ENCODE measurements at places on chromosomes 13 and 19.

DNA sequence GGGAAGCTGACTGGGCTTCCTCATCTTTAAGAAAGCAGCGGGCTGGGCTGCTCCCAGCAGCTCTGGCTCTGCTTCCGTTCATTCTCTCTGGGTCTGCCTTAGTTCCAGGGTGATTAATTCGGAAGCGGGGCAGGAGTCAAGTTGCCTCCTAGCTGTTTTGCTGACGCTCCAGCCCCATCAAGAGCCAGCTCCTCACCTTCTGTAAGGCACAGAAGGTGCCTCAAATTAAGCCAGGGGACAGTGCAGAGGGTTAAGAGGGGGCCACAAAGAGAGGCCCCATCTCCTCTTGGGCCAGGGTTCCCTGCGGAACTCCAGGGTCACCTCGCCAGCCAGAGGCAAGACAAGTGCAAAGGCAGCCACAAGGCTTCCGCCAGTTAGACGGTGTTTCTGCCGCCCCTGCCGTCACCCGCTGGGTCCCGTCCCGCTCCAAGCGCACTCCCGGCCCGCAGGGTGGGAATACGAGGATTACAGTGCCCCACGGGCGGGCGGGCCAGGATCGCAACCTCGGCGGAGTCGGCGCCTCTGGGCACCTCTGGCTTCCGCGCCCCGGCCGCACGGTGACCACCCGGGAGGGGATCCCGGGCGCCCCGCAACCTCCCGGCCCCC lies 508 bp downstream of the SLC15A1 start:
- DNase-seq, result no peak

DNA sequence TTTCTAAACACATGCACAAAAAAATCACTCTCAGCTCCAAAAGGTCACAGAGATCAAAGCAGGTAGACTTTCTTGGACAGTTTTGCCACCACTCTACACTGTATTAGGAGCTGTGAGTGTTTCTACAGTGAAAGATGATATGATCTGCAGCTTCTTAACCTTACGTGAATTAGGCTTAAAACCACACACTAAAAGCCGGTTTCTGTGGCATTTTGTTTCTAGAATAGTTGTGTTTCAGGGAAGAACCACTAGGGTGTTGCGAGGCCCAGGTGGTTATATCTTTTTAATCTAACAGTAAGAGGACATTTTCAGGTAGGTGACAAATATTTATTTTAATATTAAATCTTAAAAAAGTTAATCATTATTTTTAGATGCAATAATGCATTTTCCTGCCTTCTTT lies 216.4 kb downstream of the KLF5 start:
- no peak for DNase-seq

- DNase-seq, result no peak
Observed at GRCh38 chr13:38412266-38412665, 62.6 kb downstream of the UFM1 start.

- DNase-seq, result no peak
Observed at GRCh38 chr19:18648973-18649315, 12.1 kb downstream of the KLHL26 start.

- no peak for DNase-seq
Observed at GRCh38 chr19:8811315-8812172, 20.6 kb downstream of the ZNF558 start.

- DNase-seq, result no peak
Observed at GRCh38 chr19:46866407-46867136, 5.8 kb downstream of the ARHGAP35 start.

DNA sequence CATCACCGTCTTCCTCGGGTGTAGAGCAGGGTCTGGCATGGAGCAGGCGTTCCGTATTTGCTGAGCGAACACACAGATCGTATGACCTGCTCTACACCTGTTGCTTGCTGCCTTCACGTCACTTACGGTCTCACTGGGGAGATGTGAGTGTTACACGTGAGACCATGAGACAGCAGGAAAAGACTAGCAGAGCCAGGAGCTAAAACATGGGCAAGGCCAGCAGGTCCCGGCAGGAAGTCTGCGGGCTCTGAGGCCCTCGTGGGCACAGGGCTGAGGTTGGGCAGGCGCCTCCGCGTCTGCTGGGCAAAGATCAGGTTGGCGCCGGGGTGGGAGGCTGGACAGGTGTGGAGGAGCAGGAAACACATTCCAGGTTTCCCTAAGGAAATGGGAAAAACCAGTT lies 19.7 kb upstream of the GTF3A start:
- DNase-seq, result no peak

GRCh38 chr13:110132225-110132982 lies 174.6 kb downstream of the COL4A1 start:
- DNase-seq, result no peak

DNA sequence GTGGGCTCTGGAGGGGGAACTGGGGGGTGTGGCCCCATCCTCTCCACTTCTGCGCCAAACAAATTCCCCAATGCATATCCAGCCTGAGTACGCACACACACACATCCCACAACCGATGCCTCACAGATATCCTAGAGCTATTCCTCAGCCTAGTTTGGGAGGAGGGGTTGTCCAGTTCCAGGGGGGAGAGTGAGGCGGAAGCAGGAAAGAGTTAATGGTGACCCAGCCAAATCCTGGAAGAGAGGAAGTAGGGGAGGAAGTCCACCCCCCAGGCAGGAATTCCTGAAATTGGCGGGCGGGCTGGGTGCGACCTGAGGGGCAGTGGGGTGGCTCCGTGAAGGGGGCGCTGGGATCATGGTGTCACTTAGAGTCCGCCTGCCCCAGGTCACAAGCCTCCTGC lies 897 bp downstream of the GPR4 start:
- DNase-seq, result no peak

DNA sequence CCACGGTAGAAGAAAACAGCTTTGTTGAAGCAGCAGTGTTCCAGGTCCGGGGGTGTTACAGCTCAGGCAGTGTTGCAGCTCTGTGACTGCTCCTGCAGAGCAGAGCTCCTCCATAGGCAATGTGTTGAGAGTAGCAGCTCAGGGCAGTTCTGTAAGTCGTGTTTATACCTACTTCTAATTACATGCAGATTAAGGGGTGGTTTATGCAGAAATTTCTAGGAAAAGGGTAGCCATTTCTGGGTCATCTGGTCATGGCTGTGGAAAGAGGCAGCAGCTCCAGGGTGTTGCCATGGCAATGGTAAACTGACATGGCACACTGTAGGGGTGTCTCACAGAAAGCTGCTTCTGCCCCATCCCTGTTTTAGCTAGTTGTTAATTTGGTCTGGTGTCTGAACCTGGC lies 316.4 kb downstream of the GPC5 start:
- DNase-seq, result no peak

GRCh38 chr19:19234220-19234816 lies 22.6 kb downstream of the NCAN start:
- DNase-seq, result no peak

DNA sequence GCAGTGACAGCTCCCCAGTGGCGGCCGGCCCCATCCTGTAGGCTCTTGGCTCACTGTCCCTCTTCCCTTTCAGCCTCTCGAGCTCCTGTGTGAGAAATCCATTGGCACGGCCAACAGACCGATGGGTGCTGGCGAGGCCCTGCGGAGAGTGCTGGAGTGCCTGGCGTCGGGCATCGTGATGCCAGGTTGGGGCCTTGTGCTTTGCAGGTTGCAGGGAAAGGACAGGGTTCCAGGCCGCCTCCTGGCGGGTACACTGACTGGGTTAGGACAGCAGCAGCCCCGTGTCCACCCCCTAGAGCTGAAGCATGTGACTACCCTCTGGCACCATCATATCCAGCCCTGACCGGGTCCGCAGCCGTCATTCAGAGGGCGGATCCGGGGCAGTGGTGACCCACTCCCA lies 21.5 kb upstream of the QTRT1 start:
- DNase-seq, result no peak

GRCh38 chr13:48404952-48405351 lies 8.0 kb downstream of the LPAR6 start:
- DNase-seq, result no peak

- no peak for DNase-seq
Observed at GRCh38 chr19:49233163-49233562, 75.6 kb downstream of the TRPM4 start.

GRCh38 chr13:49602005-49602404 lies 16.6 kb upstream of the RCBTB1 start:
- no peak for DNase-seq

GRCh38 chr13:53638040-53638439 lies 609.4 kb downstream of the OLFM4 start:
- no peak for DNase-seq

GRCh38 chr13:49633710-49634109 lies 5.4 kb downstream of the ARL11 start:
- DNase-seq, result no peak

GRCh38 chr19:3975637-3976087 lies 4.8 kb upstream of the DAPK3 start:
- no peak for DNase-seq

DNA sequence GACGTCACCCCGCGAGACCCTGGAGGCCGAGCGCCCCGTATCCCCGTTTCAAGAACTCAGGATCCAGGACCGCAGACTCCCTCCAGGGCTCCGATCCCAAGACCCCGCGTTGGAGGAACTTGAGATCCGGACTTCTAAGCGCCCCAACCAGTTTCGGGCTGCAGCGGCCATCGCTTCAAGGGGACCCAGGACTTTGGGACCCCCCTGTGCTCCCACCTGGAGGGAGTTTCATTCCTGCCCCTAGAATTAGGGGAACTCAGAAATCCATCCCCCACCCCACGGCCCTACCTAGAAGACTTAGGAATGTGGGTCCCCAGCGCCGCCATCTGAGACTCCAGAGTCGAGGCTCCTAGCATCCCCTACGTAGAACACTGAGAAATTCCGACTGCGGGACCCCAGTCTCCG lies 400 bp downstream of the PLEKHG2 start:
- no peak for DNase-seq

- DNase-seq, result no peak
Observed at GRCh38 chr13:24168392-24168750, 7.9 kb downstream of the SPATA13 start.

GRCh38 chr13:39417131-39417530 lies 185.9 kb downstream of the LHFPL6 start:
- no peak for DNase-seq

DNA sequence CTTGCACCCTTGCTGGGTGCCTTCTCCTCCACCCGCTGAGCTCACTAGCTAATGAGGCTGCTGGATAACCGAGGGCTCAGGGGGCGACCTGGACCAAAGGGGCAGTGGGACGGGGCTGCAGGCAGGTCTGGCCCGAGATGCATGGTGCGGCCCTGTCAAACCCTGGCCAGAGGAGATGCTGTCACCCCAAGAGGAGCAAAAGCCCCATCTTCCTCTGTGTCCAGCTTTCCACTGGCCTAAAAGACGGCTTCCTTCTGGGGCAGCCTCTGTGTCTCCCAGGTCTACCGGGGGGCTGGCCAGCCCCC lies 261.8 kb downstream of the TBC1D4 start:
- no peak for DNase-seq

DNA sequence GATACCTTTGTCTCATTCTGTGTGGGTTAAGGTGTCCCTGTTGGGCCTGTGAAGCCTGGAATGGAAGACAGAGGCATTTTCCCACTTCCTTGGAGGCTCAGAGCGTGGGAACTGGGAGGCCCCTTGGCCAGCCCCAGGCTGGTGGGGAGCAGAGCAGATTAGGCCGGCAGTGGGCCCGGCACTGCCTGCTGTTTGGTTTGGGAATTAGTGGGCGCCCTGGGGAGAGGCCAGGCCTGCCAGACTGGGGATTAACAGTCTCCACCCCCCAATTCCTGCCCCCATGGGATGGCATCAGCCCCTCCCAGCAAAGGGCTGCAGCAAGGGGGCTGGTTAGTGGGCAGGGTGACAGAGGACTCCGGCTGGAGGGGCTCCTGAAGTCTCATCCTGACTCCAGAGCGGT lies 3.1 kb upstream of the BEST2 start:
- no peak for DNase-seq
